ENCODE measurements at places on chromosomes 5 and 9.

- no peak for DNase-seq
These were observed 80.7 kb upstream of the ADAMTS19 start for GRCh38 chr5:129379406-129379805.

DNA sequence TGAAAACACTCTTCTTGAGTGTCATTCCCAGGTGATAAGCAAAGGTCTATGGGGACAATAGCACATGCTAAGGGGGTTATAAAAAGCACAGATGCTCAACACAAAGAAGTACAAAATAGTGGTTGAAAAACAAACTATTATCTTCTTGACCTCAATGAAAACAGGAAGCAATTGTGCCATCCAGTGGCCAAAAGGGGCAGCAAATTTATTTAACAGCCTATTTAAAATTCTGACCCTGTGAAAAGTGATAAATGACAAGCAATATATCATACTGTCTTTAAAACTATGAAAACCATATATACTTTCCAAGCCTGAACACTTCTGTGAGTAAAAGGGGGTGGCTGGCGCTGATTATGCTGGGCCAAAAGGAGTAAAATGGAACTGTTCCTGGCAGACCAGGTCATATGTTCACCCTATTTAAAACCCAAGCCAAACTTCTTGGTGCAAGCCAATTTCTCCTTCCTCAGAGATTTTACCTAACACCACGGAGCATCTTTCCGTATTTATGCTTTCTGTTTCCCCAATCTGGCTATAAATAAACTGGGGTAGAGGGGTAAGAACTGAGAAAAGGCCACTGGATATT, 29.7 kb downstream of the TEX10 start:
- DNase-seq, result peak; percentile 48

GRCh38 chr9:130018265-130018664, 24.7 kb downstream of the FNBP1 start:
- DNase-seq, result no peak

GRCh38 chr9:21684831-21685362, 117.5 kb upstream of the MTAP start:
- DNase-seq, result peak; percentile 92

- DNase-seq, result no peak
These were observed 113.1 kb downstream of the KIAA1958 start for GRCh38 chr9:112599732-112600131.

DNA sequence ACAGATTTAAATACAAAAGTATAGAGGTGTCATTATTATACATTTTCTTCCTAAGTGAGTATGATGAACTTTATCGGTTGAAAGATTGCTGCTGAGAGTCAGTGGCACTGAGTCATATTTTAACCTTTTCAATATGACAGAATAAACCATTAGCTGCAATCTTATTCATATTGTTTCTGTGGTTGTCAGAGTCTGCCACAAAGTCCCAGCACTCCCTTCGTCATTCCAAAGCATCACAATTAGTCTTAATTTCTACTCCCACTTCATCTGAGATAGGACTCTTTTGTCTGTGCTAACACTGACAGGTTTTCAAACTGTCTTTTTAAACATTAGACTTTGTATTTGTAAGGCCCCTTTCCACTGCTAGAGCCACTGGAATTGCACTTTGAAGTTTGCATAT, 656.9 kb downstream of the MTRR start:
- DNase-seq, result no peak

DNA sequence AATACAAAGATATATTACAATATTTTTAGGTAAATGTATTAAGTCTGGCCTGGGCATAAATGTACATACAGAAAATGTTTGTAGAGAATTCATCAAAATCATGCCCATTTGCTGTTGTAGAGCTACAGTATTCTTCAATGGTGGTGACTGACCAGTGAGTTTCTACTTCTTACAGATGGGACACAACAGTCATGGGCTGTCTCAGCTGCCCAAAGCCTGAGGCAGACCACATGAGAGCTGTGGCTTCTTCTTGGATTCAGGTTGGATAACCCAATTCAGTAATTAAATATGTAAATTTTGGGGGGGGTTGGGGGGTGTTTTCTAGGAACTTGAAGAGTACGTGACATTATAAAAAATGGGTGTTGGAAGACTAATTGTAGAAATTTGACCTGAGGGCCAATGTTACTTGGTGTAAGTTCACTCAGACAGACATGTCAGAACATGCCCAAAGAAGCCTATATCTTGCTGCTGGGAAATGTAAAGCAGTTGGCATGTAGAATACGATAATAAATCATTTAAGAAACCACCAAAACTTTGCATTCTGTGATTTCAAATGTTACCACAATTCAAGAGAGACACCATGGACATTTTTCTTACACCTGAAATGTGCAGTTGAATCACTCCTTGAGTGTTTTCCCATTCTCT, 17.9 kb downstream of the STARD4 start:
- DNase-seq, result no peak

- peak; percentile 30 for DNase-seq
These were observed 67.9 kb upstream of the PANK3 start for GRCh38 chr5:168647083-168647482.

GRCh38 chr9:100426189-100426529, 784 bp upstream of the MSANTD3 start:
- no peak for DNase-seq

DNA sequence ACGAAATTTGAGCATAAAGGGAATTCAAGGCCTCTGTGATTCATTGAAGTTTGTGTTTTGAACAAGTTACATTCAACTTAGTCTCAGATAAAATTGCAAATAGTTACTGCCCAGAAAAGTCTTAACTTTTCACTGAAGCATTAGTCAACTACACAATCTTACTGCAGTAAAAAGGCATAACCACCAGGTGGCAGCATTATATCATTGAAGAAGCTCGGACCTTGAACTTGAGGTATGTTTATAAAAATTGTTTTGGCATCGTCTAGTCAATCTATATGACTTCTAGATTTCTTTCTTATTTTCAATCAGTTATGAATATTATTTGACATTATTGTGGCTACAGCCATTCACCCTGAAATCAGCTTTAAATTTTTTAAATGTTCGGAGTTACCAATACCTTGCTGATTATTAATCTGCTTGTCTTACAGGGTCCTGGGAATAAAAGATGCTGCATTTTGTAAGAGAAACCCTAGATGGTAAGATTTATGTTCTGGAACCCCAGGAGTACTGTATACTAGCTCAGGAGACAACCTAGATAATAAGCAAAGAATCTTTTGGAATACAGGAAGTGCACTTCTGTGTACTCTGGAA, 83.9 kb upstream of the GRAMD2B start:
- peak; percentile 82 for DNase-seq

DNA sequence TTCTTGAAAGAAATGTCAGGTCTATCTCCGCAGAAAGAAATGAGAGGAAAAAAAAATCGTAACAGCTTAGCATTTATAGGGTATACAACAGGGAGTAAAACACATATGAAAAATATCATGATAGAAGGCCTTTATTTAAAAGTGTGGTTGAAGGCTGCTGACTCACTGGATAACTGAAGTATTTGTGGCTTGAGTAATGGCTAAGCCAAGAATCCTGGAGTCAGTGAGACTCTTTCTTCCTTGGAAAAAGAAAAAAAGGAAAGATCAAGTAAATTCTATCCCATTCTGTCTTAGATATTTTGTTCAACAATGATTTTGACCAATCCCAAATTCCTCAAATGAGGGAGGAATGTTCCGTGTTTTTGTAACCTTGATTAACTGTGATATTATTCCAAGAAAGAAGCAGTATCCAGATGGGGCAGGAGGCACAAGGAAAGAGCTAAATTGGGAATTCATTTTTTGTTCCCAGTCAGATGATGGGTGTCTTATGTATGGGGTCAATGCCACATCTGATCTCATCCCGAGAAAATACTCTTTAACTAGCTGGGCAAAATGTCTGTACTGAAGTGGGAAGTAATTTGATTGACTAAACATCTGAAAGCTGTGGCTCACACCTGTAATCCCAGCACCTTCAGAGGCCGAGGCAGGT, 64.3 kb upstream of the MYO10 start:
- peak; percentile 21 for DNase-seq

DNA sequence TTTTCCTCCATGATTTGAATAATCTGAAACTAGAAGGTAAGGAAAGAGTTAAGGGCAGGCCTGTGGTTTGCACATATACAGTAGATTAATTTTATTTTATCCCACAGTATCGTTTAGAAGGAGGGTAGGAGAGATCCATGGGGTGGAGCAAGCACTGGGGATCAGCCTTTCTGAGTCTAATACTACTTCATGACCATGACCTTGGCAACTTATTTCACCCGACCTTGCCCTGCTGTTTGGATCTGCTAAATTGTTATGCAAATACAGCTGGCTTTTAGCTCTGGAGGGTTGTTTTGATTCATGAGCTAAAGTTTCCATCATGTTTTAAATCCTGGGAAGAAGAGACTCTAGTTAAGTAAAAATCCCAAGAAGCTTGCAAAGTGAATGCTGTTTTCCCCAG, 864 bp upstream of the GRIN3A start:
- DNase-seq, result no peak

DNA sequence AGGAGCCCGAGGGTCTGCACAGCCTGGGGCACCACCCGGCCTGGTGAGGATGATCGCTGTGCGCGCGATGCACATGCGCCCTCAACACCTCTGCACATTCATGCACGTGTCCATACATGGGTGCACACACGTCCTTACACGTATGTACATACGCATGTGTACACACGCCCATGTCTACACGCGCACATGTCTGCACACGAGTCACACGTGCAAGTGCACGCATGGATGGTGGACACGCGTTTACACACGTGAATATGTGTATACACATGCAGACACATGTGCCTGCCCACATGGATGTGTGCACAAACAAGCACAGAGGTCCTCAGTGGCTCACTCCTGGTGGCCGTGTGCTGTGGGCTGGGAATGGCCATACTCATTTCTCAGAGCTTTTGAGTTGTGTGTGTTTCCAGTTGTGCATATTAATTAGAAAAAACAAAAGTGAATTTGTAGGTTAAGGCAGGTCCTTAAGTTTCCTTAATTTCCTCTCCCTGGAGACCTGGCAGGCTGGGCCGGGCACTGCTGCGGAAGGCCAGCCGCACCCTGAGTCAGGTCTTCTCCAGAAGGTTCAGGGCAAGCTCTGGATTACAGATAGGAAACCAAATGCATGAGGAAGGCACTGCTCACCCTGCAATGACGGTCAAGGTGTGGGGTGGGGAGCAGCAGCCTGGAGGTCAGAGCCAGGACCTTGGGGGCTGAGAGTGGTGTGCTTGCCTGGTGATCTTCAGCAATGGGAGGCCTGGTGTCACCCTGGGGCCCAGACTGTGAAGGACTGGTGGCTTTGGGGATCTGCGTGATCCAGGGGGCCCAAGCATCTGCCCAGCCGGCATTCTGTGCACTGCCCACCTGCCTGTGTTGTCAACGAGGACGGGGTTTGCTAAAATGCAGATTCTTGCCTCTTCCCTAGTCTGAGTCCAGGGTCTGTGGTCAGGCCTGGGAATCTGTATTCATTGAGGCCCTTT, 1.3 kb upstream of the RNU6ATAC start:
- no peak for DNase-seq

DNA sequence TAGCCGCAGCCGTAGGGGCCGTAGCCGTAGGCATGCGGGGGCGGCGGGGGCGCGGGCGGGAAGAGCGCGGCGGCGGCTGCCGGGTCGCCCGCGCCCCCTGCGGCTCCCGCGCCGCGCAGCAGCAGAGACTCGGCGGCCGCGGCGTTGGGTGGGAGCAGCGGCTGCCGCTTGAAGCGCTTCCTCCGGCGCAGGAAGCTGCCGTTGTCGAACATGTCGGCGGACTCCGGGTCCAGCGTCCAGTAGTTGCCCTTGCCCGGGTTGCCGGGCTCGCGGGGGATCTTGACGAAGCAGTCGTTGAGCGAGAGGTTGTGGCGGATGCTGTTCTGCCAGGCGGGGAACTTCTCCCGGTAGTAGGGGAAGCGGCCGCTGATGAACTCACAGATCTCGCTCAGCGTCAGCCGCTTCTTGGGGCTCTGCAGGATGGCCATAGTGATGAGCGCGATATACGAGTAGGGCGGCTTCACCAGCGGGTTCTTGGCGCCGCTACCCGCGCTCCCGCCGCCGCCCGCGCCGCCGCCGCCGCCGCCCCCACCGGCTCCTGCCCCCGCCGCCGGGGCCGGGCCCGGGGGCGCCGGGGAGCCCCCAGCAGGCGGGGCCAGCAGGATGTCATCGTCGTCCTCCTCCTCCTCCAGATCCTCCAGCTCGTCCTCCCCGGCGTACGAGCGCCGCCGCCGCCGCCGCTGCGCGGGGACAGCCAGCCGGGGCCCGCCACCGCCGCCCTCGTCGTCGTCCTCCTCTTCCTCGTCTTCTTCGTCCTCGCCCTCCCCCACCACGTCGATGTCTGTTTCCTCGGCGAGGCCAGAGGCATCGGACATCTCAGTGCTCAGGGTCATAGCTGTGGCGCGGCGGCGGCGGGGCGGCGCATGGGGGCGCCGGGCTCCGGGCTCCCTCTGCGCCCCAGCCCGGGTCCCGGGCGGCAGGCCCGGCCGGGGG, 781 bp downstream of the FOXD1 start:
- peak; percentile 44 for DNase-seq

GRCh38 chr9:3887221-3887653, 361.4 kb upstream of the RFX3 start:
- no peak for DNase-seq

- no peak for DNase-seq
These were observed 85.9 kb downstream of the RAI14 start for GRCh38 chr5:34742061-34742460.

DNA sequence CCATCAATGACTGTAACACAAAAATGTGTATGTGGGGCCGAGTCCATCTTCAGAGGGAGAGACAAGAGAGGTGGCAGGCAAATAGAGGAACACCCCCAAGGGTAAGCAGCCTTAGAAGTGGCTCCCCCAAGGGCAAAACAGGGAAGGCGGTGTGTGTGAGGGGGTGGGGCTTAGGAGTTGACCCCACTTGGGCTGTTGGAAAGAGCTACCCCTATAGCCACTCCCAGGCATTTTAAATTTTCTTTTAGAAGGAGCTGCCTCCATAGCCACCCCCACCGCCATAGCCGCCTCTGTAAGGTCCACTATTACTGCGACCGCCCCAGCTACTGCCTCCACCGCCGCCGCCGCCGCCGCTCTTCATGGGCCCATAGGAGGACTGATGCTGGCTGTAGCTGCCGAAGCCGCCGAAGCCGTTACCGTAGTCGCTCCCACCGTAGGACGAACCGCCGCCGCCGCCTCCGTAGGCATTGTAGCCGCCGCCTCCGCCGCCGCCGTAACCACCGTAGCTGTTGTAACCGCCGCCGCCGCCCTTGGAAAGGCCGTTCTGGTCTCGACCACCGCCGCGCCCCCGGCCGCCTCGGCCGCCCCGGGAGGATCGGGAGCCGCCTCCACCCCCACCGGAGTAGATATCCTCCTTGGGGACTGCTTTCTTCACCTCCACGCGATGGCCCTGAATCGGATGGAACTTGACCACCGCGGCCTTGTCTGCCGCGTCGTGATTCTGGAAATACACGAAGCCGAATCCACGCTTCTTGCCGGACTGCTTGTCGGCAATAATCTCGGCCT, 1.1 kb downstream of the HNRNPA0 start:
- DNase-seq, result peak; percentile 22

DNA sequence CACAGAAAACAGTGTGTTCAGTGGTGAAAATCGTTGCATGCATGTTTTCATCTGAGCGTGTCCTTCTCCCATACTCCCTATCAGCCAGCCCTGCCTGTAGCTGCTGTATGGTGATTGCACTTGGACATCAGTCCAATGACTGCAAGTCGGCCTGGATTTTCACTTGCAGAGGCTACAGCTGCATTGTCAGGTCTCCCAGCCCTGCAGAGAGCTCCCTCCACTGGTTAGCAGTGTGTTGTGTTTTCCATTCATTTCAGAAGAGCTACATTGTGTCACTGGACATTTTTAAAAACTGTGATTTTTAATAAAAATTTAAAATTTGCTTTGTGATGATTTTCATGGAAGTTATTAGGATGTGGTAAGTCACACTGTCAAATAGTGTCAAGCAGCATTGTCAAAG, 96.6 kb downstream of the SYK start:
- DNase-seq, result no peak

GRCh38 chr9:112380102-112380824, at the start of gene HSDL2:
HSDL2 (plus strand) TSS chr9:112380108; CDS start chr9:112380164, 56 bp downstream.
- DNase-seq, result peak; percentile 67

- DNase-seq, result peak; percentile 98
These were observed at the start of gene POC5 for GRCh38 chr5:75717082-75717922. POC5 (minus strand) TSS chr5:75717437; CDS start chr5:75712937, 4,500 bp downstream.

Data from HT-29 (cell line).